Effector CD8-positive, alpha-beta T cell (primary cell): ENCODE measurements at places on chromosomes 7 and 10.
A peak's percentile ranks its signal among the peaks of the same experiment; 100 is the strongest.

DNA sequence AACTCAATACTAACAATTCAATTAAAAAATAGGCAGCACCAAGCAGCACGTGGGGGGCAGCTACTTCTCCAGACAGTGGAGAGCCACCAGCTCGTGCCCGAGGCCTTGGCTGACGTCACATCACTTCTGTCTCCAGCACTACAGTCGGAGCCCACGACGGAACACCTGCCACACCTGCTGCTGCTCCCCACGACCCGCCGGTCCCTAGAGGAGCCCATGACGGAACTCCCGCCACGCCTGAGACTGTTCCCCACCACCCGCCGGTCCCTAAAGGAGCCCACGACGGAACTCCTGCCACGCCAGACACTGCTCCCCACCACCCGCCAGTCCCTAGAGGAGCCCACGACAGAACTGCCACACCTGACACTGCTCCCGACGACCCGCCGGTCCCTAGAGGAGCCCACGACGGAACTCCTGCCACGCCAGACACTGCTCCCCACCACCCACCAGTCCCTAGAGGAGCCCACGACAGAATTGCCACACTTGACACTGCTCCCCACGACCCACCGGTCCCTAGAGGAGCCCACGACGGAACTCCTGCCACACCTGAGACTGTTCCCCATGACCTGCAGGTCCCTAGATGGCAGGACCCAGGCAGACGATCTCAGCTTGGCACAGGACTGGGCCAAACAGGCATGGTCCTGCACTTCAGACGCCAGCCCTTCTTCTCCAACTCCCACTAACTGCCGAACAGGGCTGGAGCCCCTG, 258.0 kb downstream of the ELFN1 start:
- DNase-seq: no peak

GRCh38 chr10:49601857-49602256, 8.3 kb upstream of the SLC18A3 start:
- DNase-seq: no peak

DNA sequence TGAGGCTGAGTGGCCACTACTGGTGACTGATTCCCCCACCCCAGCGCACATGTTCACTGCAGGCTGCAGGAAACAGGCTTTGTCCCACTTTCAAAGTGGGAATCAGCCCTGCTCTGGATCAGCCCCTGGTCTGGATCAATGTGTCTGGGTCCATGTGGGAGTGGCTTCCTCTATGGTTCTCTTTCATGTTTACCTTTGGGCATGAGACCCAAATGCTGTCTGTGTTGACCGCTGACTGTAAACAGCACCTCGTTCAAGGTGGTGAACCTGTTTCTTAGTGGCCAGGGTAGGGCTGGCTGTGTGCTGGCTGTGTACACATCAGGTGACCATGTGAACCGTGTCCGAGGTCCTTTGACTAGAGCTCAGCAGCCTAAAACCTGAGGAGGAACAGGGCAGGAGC, 121.8 kb downstream of the CAMK1D start:
- DNase-seq: no peak

GRCh38 chr10:98086837-98087708, 47.4 kb upstream of the R3HCC1L start:
- no peak for DNase-seq

DNA sequence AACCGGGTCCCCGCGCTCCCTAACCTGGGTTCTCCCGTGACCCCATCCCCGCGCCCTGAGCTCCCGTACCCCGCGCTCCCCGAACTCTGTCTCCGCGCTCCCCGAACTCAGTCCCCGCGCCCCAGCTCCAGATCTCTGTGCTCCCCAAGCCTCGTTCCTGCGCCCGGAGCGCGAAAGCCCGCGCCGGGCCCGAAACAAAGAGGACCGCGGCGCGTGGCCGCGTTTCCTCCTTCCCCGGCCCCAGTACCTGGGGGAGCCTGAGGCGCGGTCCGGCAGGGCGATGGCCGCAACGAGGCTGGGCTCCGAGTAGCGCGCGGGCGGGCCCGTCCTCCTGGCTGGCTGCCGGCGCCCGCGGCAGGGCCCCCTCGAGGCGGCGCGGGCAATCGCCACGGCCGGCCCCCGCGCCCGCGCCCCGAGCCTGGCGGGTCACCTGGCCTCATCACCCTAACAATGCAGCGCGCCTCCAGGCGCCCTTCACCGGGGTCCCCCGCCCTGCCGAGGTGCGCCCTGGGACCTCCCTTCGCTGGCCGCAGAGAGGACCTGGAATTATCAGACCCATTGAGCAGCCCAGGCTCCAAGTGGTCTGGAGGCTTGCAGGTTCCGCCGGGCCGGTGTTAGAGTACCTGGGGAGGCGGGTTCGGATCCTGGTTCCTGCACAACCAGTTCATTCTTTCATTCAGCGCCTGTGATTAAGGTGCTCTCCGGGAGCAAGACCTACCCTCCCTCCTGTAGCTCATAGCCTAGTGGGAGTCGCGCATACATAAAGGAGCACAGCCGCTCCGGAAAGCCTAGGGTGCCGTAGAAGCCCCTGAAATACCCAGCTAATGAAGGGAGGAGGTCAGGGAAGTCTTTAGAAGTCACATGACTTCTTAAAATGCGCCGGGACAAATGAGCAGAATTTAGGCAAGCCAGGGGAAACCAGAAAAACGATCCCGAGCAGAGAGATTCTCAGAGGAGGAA, at the start of gene TNS3:
Gene TNS3 (minus strand): TSS at position 308 of the 960 bp plus-strand sequence. CDS start 142,475 bp downstream, outside the sequence.
- DNase-seq: no peak

- no peak for DNase-seq
Observed at GRCh38 chr10:88077977-88078376, 214.6 kb downstream of the PTEN start.

GRCh38 chr10:14674376-14675050, 100.2 kb downstream of the FAM107B start:
- no peak for DNase-seq

GRCh38 chr10:78309536-78310237, 276.0 kb downstream of the RPS24 start:
- DNase-seq: no peak

- no peak for DNase-seq
Observed at GRCh38 chr7:7146837-7147236, 35.5 kb upstream of the C1GALT1 start.

- DNase-seq: no peak
Observed at GRCh38 chr7:5470167-5470532, 46.5 kb upstream of the TNRC18 start.

- no peak for DNase-seq
Observed at GRCh38 chr10:125882596-125882995, 1.5 kb upstream of the DHX32 start.

DNA sequence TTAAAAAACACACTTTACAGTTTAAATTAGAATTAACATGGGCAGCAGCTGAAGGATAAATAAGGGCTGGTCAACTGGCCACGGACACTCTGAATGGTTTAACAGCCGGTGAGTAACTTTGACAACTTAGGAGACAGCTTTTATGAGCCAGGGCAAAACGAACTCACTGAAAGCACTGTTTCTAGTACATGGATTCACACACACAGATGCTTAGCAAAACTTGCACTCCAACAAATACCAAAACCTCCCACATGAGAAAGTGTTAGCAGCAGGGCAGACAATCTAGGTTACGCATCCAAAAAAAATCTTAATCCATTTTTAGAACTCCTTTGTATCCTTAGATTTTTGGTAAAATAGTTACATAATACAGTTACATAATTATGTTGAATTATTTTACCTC, 486.4 kb downstream of the PHTF2 start:
- DNase-seq: no peak

- DNase-seq: no peak
Observed at GRCh38 chr7:54563329-54563916, 21.2 kb downstream of the VSTM2A start.

- DNase-seq: no peak
Observed at GRCh38 chr10:108411206-108411605, 1246.7 kb upstream of the SORCS1 start.

GRCh38 chr10:112548535-112549276, 101.7 kb downstream of the VTI1A start:
- DNase-seq: no peak

DNA sequence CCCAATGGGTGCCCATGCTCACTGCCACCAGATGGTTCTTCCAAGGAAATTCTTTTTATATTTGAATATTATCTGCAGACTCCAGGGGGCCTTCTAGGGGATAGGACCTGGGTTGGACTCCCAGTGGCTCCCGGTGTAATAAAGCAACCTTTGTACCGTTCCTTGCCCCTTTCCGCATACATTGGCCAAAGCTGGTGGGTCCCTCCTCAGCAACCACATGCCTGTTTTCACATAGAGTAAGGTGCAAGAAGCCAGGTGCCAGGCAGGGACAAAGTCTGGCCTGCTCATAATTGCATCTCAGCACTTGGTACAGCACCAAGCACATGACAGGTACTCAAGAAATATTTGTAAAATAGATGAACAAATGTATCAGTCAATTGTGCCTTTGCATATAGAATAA, 46.4 kb upstream of the PPP1R3C start:
- DNase-seq: no peak

DNA sequence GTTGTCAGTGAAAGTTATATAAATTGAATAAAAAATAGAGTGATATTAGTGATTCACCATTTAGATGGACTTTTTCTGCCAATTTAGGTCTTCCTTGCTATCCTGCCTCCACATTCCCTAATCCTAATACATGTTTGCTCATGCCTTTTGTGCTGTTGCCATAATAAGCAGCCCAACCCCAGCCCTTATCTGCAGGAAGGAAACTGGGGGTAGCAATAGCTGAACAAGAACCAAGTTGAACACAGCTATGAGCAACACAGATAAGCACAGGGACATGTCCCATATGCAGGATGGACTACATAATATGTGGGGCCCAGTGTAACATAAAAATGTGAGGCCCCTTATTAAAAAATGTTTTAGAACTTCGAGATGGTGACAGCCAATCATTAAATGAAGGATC, 91.2 kb upstream of the AHR start:
- DNase-seq: no peak

DNA sequence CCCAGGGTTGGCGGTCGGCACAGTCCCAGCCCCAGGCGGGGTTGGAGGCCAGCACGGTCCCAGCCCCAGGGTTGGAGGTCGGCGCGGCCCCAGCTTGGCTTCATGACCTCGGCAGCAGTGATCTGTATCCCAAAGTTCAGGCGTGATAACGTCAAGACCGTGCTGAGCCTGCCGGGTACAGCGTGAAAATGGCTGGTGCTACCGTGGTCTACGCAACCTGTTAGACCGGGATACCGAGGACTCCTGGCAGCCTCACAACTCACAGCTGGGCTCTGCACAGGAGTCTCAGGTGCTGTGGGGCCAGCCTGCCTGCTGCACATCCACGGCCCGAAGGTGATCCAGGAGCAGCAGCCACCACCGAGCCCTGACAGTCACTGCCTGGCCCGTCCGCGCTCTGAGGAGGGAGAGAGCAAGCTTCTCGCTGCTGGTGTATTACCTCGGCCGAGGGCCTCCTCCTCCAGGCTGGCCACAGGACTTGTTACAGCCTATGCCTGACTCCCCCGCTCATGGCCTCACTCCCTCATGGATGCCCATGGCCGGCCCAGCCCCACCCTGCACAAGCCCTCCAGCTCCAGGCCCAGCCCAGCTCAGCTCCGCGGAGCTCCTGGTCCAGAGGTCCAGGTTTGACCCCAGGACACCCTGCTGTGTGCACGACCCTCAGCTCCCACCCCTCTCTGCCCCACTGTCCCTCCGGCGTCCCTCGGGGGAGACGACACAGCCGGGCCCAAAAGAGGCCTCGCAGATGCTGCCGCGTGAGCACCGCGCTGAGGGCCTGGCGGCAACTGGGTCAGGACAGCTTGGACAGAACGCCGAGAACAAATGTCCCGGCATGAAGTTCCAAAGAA, 156.0 kb downstream of the ELFN1 start:
- DNase-seq: no peak

GRCh38 chr7:36571190-36571560, 153.1 kb downstream of the AOAH start:
- no peak for DNase-seq

- no peak for DNase-seq
Observed at GRCh38 chr10:14240253-14241189, 90.2 kb downstream of the FRMD4A start.

GRCh38 chr7:130486114-130486953, 5.6 kb upstream of the MEST start:
- peak; percentile 42 for DNase-seq

- no peak for DNase-seq
Observed at GRCh38 chr10:20839141-20839540, 58.0 kb downstream of the NEBL start.

DNA sequence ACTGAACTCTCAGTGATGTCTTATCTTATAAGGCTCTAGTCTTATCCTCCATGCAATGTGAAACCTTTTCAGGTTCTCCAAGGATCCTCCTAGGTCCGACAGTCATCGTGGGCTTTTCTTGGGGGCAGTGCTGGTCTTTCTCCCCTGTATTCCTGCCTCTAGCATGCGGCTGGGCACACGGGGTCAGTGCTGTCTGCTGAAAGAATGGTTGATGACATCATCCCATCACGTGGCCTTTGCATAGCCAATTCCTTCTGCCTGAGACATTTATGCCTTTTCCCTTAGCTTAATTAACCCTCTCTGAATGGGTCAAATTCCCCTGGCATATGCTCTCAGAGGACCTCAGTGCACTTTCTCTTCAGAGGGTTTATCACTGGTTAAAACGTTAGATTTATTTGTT, 27.0 kb upstream of the KCNK18 start:
- DNase-seq: no peak

DNA sequence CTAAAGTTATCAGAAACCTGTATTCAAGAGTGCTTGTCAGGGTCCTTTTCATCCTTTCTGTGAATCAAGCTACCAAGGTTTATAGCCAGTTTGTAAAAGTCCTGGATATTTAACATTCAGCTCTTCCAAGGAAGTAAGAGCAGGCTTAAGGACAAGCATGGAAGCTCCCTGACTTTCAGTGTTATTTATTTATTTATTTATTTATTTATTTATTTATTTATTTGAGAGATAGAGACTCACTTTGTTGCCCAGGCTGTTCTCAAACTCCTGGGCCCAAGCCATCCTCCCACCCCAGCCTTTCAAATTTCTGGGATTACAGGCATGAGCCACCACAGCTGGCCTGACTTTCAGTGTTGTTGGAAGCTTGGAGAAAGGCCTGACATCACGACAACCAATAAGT, 44.4 kb upstream of the RELN start:
- DNase-seq: no peak

DNA sequence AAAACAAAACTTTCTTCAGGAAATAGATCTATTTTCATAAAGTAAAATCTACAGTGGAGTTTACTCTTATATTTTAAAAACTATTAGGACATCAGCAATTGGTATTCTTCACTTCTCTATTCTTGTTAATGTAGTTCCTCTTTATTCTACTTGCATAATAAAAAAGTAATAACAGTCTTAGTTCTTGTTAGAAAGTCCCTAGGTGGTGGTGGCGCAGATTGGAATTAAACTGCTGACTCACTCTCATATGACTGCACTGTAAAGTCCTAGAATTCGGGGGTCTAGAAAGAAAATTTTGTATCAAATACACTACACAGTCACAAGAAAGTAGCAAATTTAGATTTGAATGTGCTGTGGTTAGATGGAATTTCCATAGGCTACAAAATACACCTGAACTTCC, 44.6 kb upstream of the TES start:
- no peak for DNase-seq

DNA sequence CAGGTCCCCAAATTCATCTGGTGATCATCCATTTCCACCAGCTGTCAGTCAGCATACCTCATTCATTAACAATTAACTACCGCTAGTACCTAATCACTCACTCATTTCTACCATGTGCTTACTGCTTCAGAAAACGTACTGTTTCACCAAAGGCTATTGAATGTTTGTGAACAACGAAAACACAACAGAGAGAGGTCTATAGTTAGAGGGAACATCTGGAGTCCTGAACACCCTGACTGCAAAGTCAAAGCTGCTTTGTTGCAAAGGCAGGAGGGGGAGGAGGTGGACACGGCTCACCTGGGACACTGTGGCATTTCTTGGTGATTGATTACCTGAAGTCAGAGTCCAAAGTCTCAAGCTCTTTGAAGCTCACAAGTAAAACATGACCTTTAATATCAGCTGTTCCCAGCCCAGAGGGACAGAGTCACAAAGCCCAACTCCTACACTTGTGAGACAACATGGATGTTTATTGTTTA, 342.3 kb upstream of the ADARB2 start:
- DNase-seq: no peak
